ENCODE measurements at places on chromosomes 4 and X. TPM values are rescaled to one million over a fixed set of nuclear protein-coding genes. Genes with fewer than 3 reads are reported as not detected.

The CSN1S1 gene
- not detected for total RNA-seq

The ARSJ gene
- 22.9 TPM for total RNA-seq

The CT83 gene
- not detected for total RNA-seq

The LEF1 gene
- total RNA-seq: 0.14 TPM

The MED28 gene
- total RNA-seq: 10.3 TPM

The RBMXL3 gene
- total RNA-seq: not detected
